MCF 10A (cell line): ENCODE measurements at places on chromosomes 1 and 21.

GRCh38 chr1:229456016-229456415 lies 22.1 kb upstream of the ACTA1 start:
- DNase-seq, result no peak

DNA sequence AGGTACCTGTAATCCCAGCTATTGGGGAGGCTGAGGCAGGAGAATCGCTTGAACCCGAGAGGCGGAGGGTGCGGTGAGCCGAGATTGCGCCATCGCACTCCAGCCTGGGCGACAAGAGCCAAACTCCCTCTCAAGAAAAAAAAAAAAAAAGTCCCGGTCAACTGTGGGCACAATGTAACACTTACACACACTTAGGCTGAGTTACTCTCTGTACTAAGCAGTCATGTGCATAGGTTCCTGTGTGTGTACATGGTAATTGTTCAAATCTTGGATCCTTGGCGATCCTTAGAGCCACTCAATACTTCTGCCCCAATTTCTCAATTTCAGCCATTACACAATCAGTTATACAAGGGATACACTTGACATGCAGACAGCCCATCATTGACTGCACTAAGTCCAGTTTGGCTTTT lies 11.6 kb downstream of the SDCCAG8 start:
- peak; percentile 87 for DNase-seq

- no peak for DNase-seq
Observed at GRCh38 chr1:236167578-236167977, 25.2 kb downstream of the GPR137B start.

GRCh38 chr1:229884765-229885164 lies 182.3 kb upstream of the GALNT2 start:
- DNase-seq, result no peak

DNA sequence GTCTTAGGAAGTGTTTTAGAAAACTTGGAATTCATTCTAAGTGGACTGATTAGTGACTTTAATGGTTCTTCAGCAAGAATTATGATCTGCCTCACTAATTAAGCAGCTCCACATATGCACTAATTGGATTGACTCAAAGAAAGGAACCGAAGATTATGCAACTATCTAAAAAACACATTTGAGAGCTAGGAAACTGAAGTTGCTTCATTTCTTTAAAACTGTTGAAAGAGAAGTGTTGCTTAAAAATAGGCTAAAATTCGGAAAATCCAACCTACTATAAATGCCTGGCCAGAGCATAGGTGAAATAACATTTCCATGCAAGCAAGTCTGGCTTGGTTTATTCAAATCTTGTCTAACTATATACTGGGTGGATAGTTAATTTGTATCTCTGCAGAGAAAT lies 502.9 kb upstream of the ZRANB2 start:
- no peak for DNase-seq

DNA sequence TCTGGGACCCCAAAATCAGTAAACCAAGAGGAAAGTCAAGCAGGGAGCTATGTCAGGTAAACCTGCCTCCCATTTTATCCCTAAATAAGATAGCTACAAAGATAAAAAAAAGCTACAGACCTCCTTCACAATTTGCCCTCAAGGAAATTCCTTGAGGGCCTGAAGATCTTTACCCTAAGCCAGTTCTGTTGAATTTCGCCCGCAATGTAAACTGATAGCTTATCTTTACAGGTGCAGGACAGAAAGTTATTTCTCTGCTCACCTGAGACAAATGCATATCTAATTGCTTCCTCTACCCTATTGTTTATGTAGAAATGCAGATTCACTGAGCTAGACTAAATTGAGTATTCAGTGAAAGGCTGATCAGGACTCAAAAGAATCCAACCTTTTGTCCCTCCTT lies 153.4 kb upstream of the CHRM3 start:
- no peak for DNase-seq

- no peak for DNase-seq
Observed at GRCh38 chr1:214364386-214364785, 83.4 kb downstream of the SMYD2 start.

DNA sequence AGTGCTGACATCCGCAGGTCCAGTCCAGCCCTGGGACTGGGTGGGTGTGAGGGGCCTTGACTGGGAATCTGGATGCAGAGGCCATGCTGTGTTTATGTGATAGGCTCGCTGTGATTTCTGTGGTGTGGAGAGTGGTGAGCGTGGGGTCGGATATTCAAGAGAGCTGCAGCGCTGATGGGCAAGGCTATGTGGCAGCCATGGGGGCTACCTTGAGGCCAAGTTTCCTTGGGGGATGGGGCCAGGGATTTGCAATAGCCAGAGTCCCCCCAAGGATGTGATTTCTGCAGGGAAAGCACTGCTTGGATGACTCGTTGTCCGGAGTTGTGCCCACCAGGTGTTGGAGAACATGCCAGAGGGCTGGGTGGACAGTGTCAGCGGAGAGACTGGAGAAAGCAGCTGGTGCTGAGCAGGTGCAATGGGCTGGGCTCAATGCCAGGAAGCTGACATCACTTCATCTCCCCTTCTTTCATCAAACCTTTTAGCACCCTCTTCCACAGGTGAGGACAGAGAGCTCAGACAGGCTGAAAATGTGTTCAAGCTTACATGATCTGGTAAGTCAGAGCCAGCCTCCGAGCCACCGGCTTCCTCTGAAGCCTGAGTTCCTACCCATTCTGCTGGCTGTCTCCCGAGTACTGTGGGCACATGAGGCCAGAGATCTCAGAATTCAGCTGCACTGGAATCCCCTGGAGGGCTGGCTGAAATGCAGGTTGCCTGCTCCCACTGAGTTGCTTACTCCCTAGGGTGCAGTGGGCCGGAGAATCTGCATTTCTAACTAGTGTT lies 132.9 kb downstream of the RHOU start:
- peak; percentile 15 for DNase-seq

DNA sequence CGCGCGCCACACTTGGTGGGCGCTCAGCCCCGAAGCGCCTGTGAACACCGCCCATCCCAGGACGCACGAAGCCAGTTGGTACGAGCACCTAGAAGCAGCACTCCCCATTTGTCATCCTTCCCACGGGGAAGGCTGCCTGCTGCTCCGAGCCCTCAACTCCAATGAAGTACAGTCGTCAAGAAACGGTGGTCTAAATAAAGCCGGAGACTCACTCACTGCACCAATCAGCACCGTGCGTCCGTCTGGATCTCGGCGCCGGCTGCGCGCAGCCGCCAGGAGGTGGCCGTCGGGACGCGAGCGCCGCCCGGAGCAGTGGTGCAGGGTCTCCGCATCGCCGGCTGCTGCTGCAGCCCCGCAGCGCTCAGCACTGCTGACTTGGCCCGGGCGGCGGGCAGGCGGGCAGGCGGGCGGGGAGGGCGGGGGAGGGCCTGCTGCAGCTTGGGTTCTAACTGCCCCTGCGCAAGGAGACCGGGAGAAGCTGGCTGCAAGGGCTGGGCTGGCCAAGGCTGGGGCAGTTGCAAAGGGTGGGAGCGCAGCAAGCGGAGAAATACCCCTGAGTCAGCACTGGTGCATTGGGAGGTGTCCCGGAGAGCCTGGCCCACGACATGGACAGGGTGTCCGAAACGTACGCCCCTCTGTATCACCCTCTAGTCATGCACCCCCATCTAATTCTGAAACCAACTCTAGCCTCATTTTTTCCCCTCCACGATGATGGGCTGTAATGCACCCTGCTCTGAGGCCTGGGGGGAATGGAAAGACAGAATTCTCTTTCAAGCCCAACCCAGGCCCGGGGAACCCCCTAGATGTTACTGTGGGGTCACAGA lies 35.8 kb upstream of the H6PD start:
- no peak for DNase-seq

DNA sequence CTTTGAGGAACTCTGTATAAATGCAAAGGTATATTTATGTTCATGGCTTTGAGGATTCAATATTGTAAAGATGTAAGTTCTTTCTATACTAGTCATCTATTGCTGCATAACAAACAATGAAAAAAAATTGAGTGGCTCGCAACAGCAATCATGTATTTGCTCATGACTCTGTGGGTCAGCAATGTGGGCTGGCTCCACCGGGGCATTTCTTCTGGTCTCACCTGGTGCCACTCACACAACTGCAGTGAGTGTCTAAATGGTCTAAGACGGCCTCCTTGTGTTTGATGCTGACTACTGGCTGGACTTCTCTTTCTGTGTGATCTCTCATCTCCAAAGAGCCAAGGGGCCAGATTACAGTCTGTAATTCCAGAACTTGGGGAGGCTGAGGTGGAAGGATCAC lies 45.1 kb upstream of the EXO1 start:
- peak; percentile 82 for DNase-seq

GRCh38 chr1:231310391-231310934 lies 27.2 kb downstream of the EXOC8 start:
- DNase-seq, result no peak

DNA sequence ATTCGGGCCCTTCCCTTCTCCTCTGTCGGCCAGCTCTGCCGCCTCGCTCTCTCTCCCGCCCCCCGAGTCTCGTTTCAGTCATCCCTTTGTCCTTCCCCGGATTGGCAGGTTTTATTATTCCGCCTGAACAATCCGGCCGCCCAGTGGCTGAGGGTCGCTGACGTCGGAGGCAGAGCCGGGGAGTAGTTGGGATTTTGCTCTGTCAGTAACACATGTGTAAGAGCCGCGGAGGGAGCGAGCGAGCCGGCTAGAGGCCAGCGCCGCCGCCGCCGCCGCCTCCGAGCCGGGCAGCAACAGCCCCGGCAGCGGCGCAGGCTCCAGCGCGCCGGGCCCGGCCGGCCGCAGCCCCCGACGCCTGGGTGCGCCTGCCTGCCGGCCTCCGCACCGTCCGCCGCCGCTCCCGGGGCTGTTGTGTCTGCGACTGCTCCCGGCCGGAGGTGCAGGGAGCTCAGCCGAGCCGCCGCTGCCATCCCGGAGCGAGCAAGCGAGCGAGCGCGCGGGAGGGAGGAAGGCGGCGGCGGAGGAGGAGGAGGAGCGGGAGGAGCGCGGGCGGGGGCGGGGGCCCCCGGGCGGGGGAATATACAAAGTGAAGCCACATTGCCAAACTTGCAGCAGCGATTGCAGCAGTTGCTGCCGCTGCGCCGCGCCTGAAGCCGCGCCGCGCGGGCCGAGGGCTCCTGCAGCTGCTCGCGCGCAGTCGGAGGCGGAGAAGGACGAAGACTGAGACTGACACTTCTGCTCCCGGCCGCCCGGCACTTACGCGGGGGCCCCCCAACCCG lies at the start of gene LMO4:
TSS of gene LMO4 (plus strand) at position 609 of the 779 bp plus-strand sequence. CDS start 3,136 bp downstream, outside the sequence.
- DNase-seq, result peak; percentile 98

GRCh38 chr1:106980121-106980520 lies 76.4 kb upstream of the PRMT6 start:
- DNase-seq, result no peak

DNA sequence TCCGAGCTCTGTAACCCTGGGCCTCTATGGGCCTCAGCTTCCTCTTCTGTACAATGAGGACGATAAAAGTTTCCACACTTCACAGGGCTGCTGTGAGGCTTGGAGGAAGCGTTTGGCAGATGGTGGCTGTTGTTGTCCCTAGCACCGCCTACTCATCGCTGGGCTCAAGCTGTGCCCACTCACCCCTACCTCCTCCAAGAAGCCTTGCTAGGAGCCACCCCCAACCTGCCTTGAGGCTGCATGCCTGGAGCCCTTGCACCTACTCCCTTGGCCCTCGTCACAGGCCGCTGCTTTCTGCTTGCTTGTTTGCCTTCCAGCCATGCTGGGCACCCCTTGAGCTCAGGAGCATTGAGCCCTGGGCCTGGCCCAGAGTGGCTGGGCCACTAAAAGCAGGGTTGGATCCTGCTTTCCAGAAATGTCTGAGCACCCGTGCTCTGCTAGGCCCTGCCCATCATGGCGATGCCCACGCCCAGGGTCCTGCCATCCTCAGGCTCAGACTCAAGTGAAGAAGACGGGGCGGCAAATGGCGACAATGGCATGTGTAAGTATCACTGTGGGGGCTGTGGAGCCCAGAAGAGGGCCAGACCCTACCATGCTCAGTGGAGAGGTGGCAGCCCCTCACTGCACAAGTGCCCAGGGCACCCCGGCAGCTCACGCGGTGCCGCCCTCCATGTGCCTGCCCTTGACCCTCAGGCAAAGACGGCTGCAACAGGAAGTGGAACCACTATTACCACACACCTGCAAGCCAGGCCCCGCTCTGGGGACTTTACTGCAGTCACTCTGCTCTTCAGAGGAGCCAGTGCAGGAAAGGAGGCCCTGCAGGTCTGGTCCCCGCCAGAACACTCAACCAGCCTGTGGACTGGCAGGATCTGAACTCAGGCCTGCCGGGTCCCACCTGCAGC lies 9.5 kb downstream of the SH3BGRL3 start:
- no peak for DNase-seq

DNA sequence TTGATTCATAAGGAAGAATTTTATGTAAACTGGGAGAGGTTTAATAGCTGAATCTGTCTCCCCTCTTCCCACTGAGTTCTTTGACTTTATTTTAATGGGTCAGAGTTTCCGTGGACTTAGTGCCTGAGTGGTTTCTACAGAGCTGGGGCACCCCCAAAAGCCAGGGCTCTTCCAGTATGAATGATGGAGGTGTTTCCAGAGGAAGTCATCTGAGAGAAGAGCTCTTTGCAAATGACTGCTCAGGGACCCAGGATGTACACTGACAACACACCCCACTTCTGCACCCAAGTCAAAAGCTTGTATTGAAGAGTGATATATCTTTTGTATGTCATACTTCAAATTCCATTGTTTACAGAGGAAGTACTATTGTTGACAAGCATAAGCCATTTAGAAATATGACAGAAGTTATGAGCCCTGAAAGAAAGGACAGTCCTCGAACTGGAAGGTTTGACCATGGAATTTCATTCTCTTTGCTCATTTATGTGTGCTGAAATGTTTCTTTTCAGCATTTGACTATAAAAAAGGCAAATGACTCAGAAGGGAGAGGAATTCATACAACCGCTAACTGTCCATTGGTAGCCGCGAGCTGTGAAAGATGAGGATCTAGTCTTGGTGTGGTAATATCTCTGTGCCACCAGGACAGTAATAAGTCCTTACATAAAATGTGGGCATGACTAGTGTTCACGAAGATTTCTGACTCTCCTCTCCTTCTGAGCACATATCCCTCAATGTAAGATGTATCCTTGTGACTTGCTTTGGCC lies 25.4 kb upstream of the LMX1A start:
- DNase-seq, result peak; percentile 35

DNA sequence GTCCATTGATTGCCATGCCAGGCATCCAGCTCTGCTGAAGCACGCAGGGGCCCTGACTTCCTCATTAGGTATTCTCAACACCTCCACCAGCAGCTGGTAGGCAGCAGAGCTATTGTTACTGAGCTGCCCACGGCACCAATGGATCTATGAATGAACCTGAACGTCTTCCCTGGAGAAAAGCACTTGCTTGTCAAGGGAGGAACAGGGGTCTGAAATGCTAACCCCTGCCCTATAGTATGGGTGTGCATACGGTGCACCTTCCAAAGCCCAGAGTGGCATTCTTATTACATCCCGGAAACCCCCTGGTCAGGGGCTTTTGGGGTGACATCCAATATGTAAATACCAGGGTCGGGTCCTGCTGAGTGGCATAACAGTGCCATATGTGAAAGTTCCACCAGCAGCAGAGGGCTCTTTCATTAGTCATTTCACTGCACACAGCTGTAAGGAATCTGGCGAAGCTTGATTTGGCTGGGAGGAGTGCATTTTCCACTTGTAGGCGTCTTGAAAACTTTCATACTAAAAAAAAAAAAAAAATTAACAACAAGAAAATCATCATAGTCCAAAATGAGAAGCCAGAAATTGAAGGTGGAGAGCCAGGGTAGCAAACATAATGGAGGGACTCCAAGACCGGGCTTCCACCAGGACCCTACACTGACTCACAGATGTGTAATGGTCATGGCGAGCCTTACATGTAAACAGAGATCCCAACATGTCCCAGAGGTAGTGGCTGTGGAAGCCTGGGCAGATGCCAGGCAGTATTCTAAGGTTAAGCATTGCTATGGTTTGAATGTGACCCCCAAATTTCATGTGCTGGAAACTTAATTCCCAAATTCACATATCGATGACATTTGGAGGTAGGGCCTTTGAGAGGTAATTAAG lies 58.8 kb upstream of the PRDX6 start:
- no peak for DNase-seq

- peak; percentile 70 for DNase-seq
Observed at GRCh38 chr1:112522621-112523020, 13.9 kb downstream of the WNT2B start.

GRCh38 chr1:27042670-27043069 lies 30.0 kb upstream of the TENT5B start:
- DNase-seq, result no peak
